CD14-positive monocyte (primary cell): ENCODE measurements at places on chromosomes 13 and 19. TPM values are rescaled to one million over a fixed set of nuclear protein-coding genes. Genes with fewer than 3 reads are reported as not detected.
A peak's percentile ranks its signal among the peaks of the same experiment; 100 is the strongest.

DNA sequence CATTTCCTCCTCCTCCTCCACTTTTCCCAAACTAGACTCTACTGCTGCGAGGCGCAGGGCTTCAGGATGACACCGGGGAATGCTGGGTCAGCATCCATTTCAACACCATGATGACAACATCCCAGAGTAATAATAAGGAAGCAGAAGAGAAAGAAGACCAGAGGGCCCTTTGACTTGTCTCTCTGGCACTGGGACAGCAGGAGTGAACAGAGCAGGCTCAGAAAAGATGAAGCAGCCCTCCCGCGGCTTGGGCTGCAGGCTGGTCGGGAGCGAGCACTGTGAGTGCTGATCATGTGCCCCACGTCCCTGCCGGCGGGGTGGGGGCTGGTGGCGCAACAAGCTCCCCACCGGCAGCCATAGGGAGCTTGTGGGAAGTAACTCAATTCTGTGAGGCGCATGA is 30.5 kb downstream of the RANBP3 start:
- H3K27ac ChIP-seq, result peak overlapping the region; percentile 93
- no peaks in the 10 kb centered on the region for H3K27me3 ChIP-seq
- H3K36me3 ChIP-seq, result peaks cover 38% of the 10 kb centered on the region

GRCh38 chr19:35100588-35101533 is 14.8 kb upstream of the FXYD3 start:
- H3K27me3 ChIP-seq, result no peaks in the 10 kb centered on the region
- no peaks in the 10 kb centered on the region for H3K36me3 ChIP-seq
- H3K4me1 ChIP-seq, result no peaks in the 10 kb centered on the region
- H3K27ac ChIP-seq, result no peak overlapping the region
- no peak for DNase-seq

DNA sequence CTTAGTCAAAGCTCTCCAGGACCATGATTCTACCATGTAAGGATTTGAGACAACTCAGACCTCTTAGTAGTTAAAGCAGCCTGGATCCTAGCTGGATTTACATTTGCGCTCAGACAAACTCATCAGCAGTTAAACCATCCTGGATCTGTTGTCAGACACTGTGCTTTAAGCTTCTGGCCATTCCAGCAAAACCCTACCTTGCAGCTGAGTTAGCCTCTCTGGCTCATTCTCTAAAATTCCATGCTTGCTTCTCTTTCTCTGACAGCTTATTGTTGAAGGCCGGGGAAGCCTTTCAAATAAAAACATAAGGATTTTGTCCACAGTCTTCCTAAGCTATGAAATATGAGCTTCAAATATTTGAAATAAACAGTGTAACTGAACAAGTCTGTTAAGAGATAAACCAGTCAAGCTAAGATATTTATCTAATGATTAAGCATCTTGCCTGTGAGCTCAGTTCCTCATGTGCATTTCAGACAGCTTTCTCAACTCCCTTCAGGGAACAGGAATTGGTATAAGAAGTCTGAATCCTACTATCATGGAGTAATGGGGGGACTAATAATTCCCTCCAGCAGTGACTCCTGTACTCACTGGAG is 89.3 kb downstream of the SLAIN1 start:
- H3K4me3 ChIP-seq, result no peak overlapping the region
- no peak overlapping the region for H3K27ac ChIP-seq
- no peaks in the 10 kb centered on the region for H3K36me3 ChIP-seq
- peaks cover 5% of the 10 kb centered on the region for H3K4me1 ChIP-seq

The PEX11G gene
- polyA plus RNA-seq, result 3.0 TPM

DNA sequence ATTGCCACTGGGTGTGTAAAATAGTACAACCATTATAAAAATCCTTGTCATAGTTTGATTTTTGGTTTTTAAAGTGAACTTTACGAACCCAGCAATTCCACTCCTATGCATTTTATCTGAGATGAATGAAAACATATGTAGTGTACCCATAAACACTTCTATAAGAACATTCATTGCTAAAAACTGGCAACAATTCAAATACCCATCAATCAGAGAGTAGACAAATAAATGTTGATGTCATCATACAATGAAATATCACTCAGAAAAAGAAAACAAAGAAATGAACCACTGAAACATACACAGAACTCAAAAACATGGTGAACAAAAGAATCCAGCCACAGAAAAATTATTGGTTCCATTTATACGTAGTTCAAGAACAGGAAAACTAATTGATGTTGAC is 202.3 kb downstream of the ABCC4 start:
- H3K36me3 ChIP-seq, result no peaks in the 10 kb centered on the region
- no peaks in the 10 kb centered on the region for H3K27me3 ChIP-seq

GRCh38 chr19:23203841-23204344 is 46.3 kb downstream of the ZNF724 start:
- H3K4me1 ChIP-seq, result no peaks in the 10 kb centered on the region
- no peak for DNase-seq
- no peak overlapping the region for H3K4me3 ChIP-seq
- H3K27ac ChIP-seq, result no peak overlapping the region
- no peaks in the 10 kb centered on the region for H3K36me3 ChIP-seq

- no peaks in the 10 kb centered on the region for H3K4me1 ChIP-seq
- no peaks in the 10 kb centered on the region for H3K36me3 ChIP-seq
- no peak for DNase-seq
- no peak overlapping the region for H3K27ac ChIP-seq
Observed at GRCh38 chr19:5814123-5814851, 9.4 kb downstream of the NRTN start.

DNA sequence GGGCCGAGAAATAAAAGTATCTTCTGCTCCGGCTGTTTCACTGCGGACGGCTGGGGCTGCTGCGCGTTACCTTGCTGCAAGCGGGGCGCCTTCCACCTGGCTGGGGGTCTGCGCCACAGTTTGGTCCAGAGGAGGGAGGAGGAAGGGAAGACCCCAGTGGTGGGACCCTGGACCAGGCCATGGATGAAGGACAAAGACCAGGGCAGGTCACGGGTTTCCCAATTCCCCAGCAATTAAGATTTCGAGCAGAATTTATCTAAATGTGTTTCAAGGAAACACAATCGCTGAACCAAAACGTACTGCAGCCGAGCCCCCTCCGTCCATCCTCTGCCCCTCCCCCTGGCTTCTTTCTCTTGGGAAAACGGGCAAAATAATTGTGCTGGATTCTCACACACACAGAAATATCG is 2.9 kb downstream of the SOX1 start:
- H3K27ac ChIP-seq, result no peak overlapping the region
- H3K4me1 ChIP-seq, result no peaks in the 10 kb centered on the region
- H3K4me3 ChIP-seq, result no peak overlapping the region
- H3K27me3 ChIP-seq, result peaks cover 65% of the 10 kb centered on the region
